ENCODE measurements at places on chromosomes 5 and 9.

GRCh38 chr5:160692271-160692670 is 159.7 kb downstream of the ATP10B start:
- DNase-seq = no peak

GRCh38 chr5:172795318-172795977 is 24.5 kb upstream of the DUSP1 start:
- DNase-seq = no peak

DNA sequence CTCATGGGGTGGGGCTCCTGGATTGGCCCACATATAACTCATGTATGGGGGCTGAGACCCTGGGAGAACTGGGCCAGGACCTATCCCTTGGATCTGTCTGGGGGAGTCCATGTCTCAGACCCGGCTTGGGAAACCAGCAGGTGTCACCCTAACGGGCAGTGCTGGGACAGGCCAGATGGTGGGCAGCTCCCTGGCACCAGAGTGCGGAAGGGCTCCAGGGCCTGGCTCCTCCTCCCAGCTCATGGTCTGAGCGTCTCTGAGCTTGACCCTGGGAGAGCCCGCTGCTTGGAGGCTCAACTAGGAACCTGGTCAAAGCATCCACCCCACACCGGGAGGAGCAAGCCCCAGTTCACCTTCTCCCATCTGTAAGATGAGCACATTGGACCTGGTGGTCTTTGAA is 15.5 kb upstream of the NCS1 start:
- no peak for DNase-seq

- DNase-seq = no peak
Measured at GRCh38 chr9:73597771-73598170, 446.1 kb downstream of the ANXA1 start.

- no peak for DNase-seq
Measured at GRCh38 chr5:130110328-130110727, 206.1 kb downstream of the CHSY3 start.

GRCh38 chr9:97470076-97470475 is 31.4 kb upstream of the TMOD1 start:
- no peak for DNase-seq

DNA sequence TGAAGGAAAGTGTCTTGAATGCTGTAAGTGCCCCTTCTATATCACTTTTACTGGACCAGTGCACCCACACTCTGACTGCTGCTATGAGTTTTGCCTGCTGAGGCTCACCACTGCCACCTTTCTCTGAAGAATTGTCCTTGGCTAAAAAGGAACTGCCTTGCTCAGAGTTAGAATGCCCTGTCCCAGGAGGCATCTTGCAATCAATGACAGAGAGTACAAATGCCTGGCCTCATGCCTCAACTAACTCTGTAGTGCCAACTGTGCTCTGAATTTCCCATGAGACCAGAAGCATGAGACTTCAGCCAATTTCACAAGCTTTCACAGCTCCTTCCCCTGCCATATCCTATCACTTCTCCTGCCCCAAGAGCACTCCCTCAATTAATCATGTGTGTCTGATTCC is 569.7 kb downstream of the ZNF608 start:
- no peak for DNase-seq

All from CD4-positive, alpha-beta T cell treated with Interleukin-17A for 4 hours (primary cell).